Daoy (cell line): ENCODE measurements at places on chromosomes 2 and 18. TPM values are rescaled to one million over a fixed set of nuclear protein-coding genes. Genes with fewer than 3 reads are reported as not detected.

DNA sequence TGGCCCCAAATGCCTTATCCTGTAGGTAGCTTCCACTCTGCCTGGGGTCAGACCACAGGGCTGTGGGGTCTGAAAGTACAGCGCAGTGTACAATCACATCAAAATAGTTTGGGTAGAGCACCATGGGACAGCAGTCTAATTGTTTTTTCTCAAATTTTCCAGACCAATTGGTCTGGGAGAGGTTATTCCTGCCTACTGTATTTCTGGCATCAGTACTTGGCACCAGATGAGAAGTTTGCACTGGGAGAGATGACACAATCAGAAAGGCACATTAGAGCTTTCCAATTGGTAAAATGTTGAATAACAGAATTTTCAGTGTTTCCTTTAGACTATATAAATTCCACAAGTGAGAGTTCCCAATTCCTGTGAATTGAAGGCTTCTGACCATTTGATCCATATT, 30.9 kb upstream of the LRRTM1 start:
- no peak for DNase-seq

The MOGAT1 gene
- total RNA-seq: not detected in 2 replicates

The GALNT13 gene
- total RNA-seq: not detected in 2 replicates

GRCh38 chr18:38369772-38370690, 804.4 kb upstream of the CELF4 start:
- no peak for DNase-seq

DNA sequence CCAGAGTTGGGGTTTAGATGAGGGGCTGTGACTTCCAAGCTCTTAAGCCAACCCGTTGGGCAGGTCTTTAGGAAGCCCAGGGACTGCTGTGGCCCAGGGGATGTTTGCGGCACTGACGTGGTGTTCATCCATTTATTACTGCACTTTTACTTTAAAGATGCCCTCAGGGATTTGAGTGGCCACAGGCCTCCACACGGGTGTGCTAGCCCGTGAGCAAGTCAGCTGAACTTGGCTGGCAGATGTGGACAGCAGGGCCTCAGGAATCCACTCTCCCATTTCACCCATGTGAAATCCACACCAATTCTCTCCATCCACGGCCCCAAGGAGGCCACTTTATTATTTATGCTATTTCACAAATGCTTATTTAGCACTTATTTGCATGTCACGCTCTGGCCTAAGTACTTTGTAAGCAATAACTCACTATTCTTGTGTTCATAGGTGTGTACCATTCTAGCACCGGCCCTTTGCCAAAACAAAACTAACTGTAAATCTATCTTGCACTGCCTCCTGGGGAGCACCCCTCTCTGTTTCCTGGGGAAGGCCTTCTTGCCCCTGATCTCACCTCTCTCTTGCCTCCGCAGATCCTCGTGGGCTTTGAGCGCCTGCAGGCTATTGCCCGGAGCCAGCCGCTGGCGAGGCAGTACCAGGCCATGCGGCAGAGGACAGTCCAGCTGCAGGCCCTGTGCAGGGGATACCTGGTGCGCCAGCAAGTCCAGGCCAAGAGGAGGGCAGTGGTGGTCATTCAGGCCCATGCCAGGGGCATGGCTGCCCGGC, 39.1 kb upstream of the GPR17 start:
- no peak for DNase-seq

- DNase-seq: peak; percentile 29
Observed at GRCh38 chr2:101002562-101003277, 631 bp downstream of the RPL31 start.

- DNase-seq: no peak
Observed at GRCh38 chr2:160200921-160201320, 849 bp upstream of the ITGB6 start.
